ENCODE measurements at places on chromosomes 7 and 10. TPM values are rescaled to one million over a fixed set of nuclear protein-coding genes. Genes with fewer than 3 reads are reported as not detected.

The EIF5AL1 gene
- 1.0 TPM for total RNA-seq

The SKIDA1 gene
- 0.11 TPM for total RNA-seq

The LHPP gene
- total RNA-seq: 11.1 TPM

The KCP gene
- not detected for total RNA-seq

The H2BK1 gene
- total RNA-seq: not detected

The EN2 gene
- total RNA-seq: not detected

The CPVL gene
- not detected for total RNA-seq

The PHKG1 gene
- 2.9 TPM for total RNA-seq

DNA sequence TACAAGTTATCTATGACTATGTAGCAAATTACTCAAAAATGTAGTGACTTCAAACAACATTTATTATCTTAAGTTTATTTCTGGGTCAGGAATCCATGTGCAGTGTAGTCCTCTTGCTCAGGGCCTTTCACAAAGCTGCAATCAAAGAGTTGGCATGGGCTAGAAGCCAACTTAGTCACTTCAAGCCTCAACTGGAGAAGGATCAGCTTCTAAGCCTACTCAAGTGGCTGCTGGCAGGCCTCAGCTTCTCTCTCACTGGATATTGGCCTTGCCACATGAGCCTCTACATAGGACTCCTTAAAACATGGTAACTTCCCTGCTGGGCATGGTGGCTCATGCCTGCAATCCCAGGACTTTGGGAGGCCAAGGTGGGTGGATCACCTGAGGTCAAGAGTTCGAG is 5.0 kb upstream of the NFE2L3 start:
- DNase-seq: no peak

- no peak for DNase-seq
Observed at GRCh38 chr7:156927571-156928405, 21.7 kb upstream of the NOM1 start.

DNA sequence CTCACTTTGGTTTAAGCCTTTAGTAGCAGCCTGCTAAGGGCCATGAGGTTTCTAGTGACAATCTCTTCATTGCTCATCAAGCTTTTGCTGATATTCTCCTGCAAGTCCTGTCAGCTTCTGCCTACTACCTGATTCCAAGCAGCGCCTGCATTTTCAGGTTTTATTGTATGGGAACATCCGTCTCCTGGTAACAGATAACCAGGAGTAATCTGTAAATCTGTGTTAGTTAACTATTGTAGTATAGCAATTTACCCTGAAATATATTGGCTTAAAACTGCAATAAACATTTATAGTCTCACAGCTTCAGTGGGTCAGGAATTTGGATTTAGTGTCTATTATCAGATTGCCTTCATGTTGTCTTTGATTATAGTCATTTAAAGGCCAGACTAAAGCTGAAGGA is 94.0 kb downstream of the MLLT10 start:
- DNase-seq: no peak

DNA sequence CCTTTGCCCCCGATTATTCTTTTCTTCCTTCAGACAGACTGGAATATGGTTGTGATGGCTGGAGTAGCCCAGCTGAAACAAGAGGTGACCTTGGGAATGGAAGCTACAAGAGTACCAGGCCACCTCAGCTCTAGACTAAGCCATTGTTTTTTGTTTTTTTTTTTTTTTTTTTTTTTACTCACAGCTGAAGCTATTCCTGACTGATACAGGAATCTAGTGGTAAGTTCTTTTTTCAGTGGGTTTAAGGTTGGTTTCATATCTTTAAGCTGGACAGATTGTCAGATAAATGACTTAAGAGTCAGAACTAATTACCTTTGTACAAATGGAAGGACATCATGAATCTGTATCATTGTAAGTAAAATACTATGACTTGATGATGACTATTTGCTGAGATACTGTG is 30.2 kb upstream of the PTPN12 start:
- DNase-seq: no peak

GRCh38 chr10:132098539-132099388 is 33.0 kb downstream of the JAKMIP3 start:
- no peak for DNase-seq

GRCh38 chr7:88089561-88089960 is 130.3 kb downstream of the SRI start:
- no peak for DNase-seq

- no peak for DNase-seq
Observed at GRCh38 chr7:116432527-116432916, 67.0 kb upstream of the CAV2 start.

DNA sequence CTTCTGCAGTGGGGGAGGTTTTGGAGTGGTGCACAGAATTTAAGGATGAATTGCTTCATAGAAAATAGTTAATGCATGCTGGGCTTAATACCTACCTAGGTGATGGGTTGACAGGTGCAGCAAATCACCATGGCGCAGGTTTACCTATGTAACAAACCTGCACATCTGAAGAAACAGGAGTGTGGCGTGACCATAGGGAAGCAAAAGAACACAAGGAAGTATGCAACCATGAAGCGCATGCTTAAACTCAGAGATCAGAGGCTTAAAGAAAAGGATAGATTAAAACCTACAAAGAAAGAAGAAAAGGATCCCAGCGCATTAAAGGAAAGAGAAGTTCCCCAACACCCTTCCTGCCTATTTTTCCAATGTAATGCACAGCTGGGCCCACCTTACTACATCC is 22.0 kb downstream of the CCDC126 start:
- DNase-seq: no peak

DNA sequence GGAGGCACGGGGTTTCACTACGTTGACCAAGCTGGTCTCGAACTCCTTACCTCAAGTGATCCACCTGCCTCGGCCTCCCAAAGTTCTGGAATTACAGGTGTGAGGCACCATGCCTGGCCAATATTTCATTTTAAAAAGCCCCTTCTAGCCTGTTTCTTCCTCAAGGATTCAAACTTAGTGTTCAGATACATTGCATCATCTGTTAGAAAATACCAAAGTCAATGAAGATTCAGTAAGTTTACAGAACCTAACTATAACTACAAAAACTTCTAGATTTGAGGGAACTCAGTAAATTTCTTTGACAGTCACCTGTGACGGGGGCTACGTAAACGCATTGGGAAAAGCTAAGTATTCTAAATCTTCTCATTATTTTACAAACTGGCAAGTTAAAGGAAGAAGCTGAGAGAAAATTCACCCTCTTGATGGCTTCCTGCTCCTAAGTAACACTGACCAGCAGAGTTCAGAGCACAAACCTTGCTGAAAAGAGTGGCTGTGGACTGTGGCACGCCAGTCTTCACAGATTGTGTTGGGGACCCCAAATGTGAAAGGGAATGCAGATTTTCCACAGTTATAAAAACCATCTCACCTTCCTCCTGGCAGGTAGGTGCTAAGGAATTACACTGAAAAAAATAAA is 162.2 kb downstream of the PKD1L1 start:
- no peak for DNase-seq

DNA sequence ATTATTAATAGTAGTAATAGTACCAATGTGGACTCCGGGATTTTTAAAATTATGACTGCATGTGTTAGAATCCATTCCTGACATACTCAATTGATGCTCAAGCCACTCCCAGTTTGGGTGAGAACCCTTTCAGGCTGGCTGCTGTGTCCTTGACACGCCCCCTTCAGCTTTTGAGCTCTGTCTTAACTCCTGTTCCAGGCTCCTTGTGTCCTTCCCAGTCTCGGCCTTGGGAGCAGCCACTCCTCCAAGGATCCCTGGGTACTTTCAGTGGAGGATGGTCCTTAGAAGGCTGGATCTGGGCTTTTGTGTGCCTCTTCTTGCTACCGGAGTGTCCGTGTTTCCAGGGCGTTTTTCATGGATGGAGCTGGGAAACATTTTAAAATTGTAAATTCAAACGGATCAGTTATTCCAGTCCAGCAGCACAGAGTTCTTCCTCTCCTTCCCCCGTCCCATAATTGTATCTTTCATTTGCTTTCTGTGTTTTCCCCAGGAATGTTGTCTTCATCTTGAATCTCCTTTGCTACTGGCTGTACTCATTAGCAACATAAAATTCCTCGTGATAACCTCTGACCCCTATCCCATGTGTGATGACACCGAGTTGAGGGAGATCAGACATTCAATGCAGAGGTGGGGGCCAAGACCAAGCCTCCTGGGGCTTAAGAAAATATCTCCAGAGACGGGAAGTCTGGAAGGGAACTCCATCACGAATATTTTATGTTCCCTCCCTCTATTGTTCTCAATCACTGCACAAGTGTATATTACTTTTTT is 40.0 kb upstream of the PFKFB3 start:
- DNase-seq: no peak

DNA sequence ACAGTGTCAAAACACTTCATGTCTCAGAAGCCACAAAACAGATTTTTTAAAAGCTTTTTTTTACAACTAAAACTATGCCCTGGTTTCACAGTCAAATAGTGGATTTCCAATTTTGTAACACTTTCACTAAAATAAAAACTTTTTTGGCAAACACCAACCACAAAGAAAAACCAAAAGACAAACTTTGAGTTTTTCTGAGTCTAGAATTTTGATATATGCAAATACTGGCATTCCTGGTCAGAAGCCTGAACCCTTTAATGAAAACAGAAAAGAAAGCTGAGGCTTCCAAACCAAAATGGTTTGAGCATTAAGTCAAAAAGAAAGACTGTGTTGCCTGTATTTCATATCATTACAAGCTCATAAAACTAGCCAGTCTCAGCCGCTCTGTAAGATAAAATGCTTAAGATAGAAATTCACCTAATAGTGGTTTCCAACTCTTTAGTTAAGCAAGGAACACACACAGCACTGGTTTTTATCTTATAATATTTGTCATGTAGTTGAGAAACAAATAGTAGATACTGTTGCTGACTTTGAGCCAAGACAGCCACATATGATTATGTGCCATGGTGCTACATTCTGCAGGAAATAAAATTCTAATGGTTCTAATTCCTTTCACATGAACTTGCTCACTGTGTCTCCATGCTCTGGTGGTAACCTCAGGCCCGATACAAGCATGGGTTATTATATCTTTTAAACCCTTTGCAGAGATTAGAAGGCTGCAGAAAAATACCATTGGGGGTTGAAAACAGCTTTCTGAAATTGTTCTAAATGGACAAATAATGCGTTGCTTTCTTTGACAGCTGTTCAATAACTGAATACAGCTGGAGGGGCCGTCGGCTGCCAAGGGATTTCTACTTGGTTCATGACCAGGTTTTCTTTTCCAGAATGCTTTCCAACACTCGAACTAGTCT is 49.4 kb downstream of the FAM171A1 start:
- DNase-seq: no peak

- DNase-seq: no peak
Observed at GRCh38 chr7:15104411-15105092, 202.0 kb upstream of the DGKB start.

GRCh38 chr7:96486681-96487080 is 164.8 kb upstream of the SLC25A13 start:
- no peak for DNase-seq

DNA sequence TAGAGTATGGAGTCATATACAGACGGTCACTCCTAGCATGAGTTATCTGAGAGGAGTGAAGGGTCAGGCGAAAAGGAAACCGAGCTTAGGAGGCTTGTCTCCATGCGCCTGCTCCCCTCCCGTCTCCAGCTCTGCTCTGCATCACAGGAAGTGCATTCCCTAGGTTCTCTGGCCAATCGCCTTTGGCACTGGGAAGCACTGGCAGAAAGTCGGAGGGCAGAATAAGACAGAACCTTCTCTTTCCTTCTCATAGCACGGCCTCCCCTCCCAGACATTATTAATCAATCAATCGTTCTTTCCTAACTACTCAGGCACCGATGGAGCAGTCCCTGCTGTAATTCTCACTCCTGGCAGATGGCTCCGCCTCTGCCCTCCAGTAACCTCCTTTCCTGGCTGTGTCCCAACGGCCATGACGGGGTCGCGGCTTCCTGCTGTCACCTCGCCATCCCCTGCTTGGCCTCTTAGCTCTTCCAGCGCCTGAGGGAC is 177.1 kb downstream of the FRMD4A start:
- DNase-seq: no peak

DNA sequence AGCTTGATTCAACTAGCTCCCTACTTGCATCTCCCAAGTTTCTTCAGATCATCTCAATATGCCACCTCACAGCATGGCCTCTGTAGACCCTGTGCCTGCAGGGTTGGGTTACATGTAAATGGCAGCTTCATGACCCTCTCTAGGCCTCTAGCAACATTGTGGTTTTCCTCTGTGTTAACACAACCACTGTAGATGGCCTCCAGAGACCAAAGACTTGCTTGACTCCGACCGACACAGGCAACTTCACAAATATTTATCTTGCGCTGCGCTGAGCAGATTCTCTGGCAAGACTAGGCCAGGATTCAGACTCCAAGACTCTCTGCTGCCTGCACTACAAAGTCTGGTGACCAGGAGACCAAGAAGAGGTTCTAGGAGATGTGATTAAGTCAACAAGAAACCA is 75.9 kb downstream of the CNOT4 start:
- DNase-seq: no peak

DNA sequence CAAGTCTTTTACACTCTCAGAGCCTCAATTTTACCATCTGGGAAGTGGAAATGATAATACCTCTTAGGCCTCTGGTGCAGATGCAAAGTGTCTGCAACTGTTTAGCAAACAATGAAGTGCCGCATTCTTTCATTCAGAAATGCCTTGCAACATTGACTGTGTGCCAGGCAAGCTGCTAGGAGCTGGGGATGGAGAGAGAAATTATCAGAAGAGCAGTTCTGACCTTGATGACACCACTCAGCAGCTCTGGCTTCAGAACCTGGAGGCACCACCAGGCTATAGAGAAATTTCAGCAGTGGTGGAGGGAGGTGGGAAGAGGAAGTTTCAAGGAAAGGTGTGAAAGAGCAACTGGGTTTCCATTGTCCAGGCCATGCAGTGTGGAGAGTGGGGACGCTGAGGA is 78.1 kb upstream of the HABP2 start:
- no peak for DNase-seq

DNA sequence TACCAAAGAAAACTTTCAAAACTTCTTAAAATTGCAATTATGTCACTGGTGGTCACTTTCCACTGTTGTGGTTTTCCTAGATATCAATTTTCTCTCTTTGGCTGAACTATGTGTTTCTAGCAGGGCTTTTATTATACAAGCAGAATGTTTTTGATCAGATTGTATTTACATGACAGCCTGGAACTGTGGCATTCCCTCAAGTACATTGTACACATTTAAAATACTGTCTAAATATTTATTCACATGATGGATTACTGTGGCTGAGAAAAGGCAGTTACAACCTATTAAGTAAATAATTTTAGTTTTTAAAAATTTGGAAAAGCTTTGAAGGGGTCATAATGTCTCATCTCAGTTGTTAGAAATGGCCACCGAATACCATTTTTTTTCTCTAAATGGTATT is 231.9 kb upstream of the PPP1R3A start:
- DNase-seq: no peak

- no peak for DNase-seq
Observed at GRCh38 chr10:69772933-69773704, 28.6 kb upstream of the COL13A1 start.

GRCh38 chr10:73858013-73858708 is 16.2 kb downstream of the CAMK2G start:
- no peak for DNase-seq

Measured in activated CD8-positive, alpha-beta T cell treated with anti-CD3 and anti-CD28 coated beads for 36 hours (primary cell).